ENCODE measurements at places on chromosomes 16 and 17.
A peak's percentile ranks its signal among the peaks of the same experiment; 100 is the strongest.

GRCh38 chr17:67995570-67996263 lies 552 bp downstream of the C17orf58 start:
- DNase-seq = peak; percentile 54

DNA sequence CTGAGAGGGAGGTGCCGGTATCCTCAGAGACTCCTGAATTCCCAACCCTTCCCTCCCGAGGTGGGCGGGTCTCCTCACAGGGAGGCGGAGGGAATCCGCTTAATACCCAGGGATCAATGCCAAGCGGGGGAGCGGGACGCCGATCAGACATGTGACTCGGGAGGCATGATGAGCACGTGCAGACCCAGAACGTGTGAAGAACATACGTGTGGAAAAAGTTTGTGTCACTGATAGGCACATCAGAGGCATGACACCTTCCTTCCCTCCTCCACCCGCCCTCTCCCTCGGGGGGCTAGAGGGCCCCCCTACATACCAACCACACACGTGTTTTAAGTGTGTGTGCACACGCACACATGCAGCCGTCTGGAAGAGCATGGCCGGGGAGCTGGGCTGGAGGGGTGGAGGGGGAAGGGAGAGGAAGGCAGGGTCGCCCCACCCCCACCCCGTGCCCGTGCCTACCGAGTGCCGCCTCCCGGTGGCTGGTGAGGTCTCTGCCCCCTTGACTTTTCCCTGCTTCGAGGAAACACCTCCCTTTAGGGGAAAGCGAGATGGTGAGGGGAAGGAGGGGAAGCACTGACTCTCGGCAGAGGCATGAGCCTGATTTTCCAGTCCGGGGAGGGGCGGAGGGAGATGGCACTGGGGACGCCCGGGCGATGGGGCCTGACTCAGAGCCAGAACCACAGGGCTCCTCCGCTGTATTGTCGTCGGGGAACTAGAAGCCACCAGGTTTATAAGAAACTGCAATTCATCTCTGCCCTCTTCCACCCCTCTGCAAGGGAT lies 12.1 kb upstream of the TBX21 start:
- no peak for DNase-seq

DNA sequence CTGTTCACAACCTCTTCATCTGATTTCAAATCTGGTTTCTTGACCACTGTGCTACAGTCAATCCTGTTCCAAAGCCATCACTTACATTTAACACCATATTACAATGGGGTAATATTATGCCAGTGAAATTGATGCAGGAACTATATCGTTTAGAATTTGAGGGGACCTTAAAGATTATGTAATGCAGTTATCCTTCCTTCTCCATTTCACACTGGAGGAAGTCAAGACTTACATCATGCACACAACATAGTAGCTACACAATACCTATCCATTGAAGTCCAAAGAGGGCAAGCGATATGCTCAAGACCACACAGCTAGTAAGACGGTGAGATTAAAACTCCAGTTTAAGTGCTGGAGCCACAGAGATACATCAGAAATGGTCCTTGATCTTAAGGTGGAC lies 16.8 kb downstream of the NOG start:
- DNase-seq = no peak

DNA sequence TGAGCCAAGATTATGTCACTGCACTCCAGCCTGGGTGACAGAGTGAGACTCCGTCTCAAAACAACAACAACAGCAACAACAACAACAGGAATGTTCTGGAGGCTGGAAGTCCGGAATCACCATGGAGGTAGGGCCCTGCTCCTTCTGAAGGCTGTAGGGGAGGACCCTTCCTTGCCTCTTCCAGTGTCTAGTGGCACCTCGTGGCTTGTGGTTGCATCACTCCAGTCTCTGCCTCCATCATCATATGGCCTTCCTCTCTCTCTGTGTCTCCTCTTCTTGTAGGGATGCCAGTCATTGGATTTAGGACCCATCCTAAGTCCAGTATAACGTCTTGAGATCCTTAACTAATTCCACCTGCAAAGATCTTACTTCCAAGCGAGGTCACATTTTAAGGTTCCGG lies 14.0 kb downstream of the NAGPA start:
- DNase-seq = no peak

DNA sequence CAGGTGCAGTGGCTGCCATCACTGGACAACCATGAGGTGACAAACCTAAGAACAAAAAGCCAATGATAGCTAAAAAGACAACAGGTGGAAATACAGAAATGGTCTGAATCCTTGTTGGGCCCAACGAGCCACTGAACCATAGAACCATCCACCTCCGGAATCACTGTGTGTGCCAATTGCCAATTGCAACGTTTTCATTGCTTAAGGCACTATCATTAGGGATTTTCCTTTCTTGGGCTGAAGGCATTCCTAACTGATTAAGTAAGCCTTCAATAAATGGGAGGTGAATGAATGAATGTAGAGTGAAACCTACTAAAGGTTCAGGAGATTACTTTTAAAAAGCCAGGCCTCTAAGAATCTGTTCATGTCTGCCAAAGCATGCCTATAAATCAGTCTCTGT lies 3.6 kb downstream of the USP31 start:
- no peak for DNase-seq

GRCh38 chr17:78419970-78420815 lies 41.7 kb downstream of the PGS1 start:
- no peak for DNase-seq

DNA sequence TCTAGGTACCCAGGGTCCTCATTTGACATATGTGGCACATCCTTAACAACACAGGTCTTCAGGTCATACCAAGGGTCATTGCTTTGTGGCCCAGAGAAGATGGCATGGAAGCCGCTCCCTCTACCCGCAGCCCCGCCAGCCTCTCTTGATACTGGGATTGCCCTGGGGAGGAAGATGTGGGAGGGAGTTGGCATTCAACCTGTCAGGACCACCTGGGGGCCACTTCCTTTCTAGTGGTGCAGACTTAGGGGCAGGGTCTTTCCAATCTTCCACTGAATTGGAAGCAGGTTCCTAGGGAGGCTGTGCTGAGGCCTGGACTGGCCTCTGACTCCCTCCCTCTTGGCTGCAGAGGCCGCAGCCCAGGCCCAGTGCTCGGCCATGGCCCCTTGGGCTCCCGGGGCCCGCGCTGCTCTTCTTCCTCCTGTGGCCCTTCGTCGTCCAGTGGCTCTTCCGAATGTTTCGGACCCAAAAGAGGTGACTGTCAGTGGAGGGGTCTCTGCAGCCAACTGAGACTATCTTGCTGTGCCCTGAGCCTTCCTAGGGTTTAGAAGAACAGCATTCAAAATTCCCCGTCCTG lies 5.1 kb upstream of the HEXIM1 start:
- no peak for DNase-seq

GRCh38 chr16:54867302-54867832 lies 63.3 kb upstream of the IRX5 start:
- no peak for DNase-seq
